NCI-H524 (cell line): ENCODE measurements at places on chromosomes 7 and 10.
A peak's percentile ranks its signal among the peaks of the same experiment; 100 is the strongest.

- DNase-seq: no peak
Observed at GRCh38 chr7:82631998-82632397, 188.4 kb upstream of the CACNA2D1 start.

- no peak for DNase-seq
Observed at GRCh38 chr7:2478800-2479199, 2.6 kb upstream of the GRIFIN start.

DNA sequence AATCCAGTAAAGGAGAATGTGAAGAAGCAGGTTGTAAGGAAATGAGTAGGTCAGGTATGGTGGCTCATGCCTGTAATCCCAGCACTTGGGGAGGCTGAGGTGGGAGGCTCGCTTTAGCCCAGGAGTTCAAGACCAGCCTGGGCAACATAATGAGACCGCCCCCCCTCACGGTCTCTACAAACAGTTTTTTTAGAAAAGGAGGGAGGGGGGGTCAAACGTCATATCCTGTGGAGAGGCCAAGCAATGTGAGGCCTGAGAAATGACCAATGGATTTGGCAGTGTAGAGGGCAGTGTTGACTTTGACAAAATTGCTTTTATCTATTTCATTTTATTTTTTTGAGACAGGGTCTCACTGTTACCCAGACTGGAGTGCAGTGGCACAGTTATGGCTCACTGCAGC is 2.3 kb upstream of the DNAJB12 start:
- DNase-seq: no peak

DNA sequence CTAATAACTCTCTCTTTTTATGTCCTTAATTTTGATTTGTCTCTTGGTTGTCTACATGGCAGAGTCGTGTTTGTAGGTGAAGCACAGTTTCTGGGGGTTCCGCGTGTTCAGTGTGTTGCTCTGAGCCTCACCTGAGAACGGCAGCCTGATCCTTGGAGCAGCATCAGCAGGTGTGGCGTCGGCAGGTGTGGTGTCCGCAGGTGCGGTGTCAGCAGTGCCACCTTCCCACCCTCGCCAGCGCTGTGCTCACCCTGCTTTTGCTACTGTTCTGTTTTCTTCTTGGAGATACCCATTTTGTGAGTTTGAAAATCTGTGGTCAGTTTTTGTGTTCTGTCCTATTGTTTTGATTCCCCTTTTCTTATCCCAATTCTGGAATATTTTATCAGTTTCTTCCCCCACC is 406.6 kb downstream of the GLRX3 start:
- no peak for DNase-seq

DNA sequence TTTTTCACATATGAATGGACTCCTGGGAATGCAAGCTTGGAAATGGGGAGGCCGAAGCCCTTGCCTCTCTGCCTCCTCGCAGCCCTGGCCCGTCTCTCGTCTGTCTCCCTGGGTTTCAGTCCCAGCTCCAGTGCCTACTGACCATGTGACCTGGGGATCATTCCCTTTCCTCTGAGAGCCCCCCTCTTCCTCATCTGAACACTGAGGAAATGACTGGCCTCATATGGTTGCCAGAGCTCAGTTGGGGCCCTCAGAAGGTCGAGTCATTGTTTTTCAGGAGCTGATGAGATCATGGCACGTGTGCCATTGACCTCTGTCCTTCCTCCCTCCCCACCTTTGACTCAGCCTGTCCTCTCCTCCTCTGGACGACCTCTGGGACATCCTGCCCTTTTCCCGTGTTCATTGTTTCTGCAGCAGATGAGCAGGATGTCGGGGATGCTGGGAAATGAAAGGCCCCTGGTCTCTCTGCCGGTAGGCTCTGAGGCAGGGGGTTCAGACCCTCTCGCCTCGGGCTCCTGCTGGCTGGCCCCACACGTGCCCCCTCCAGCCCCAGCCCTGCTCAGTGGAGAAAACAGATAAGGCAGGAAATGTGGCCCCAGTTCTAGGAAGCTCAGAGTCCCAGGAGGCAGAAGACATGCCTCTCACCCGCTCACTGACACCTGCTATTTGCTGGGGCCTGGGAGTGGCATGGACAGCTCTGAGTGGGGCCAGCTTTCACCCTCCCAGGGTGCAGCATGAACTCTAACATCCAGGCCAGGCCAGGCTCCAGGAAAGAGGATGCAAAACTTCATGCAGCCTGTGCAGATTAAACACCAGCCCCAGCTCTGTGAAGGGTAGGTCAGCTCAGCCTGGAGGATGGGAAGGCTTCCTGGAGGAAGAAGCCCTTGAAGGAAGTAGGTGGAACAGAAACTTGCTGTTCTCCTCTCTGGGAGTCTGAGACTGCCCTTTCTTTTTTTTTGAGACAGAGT is 8.3 kb upstream of the PPP1R35 start:
- no peak for DNase-seq

DNA sequence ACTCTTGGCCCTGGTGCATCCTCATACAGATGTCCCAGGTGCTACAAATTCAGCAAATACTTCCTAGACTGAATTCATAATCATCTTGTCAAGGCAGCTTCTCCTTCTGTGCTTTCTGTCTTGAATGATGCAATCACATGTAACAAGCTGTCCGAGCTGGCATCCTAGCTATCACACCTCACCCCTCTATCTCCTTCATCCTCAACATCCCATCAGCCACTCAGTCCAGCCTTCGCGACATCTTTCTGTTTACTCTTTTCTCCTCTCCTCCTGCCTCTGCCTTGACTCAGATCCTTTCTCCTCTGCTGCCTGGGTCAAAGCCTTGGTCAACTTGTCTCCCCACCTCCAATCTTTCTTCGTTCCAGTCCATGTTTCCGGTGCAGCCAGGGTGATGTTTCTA is 240.4 kb upstream of the CELF2 start:
- no peak for DNase-seq

GRCh38 chr7:14931511-14932215 is 29.1 kb upstream of the DGKB start:
- no peak for DNase-seq

DNA sequence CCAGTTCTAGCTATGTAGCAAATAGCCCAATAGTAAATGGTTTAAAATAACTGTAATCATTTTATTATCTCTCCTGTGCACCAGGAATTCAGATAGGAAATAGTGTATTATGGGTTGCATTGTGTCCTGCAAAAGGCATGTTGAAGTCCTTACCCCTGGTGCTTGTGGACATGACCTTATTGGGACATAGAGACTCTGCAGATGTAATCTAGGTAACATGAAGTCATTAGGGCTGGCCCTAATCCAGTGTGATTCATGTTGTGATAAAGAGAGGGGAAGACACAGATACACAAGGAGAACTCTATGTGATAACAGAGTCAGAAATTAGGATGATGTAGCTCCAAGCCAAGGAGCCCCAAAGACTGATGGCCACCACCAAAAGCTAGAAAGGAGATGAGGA is 462.8 kb downstream of the GALNT17 start:
- DNase-seq: no peak

DNA sequence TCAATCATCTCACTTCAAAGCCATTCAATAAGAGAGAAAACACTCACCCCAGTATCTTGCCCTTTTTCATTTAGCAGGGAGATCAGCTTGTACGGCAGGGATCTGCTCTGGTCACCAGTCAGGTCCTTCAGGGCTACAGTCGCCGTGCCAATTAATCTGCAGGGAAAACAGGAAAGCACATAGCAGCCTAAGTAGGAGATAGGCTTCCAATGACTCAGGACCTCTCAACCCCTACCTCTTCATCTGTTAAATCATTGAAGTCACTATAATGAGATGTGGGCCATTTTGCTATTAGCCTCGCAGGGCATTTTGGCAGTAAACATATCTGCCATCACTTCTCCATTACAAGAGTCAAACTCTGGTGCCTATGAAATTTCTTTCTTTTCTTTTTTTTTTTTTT is 50.8 kb downstream of the MYOF start:
- no peak for DNase-seq

DNA sequence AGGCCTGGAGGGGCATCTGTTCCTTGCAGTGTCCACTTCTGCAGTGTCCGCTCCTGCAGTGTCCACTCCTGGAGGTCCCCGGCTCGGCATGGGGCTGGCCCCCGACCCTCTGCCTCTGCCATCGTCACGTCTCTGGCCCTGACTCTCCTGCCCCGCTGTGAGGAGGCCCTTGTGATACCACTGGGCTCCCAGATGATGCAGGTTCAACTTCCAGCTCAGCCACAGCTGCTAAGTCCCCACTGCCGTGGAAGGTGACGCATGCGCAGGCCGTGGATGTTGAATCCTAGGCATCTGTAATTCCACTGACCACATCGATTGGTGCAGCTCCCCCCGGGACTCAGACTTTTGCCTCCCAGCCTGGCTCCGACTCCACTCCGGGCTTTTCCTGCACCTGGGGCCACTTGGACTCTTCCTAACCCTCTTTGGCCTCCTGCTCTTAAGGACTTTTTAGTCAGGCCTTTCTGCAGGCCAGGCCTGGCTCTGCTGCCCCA is 95.1 kb downstream of the GLRX3 start:
- no peak for DNase-seq

DNA sequence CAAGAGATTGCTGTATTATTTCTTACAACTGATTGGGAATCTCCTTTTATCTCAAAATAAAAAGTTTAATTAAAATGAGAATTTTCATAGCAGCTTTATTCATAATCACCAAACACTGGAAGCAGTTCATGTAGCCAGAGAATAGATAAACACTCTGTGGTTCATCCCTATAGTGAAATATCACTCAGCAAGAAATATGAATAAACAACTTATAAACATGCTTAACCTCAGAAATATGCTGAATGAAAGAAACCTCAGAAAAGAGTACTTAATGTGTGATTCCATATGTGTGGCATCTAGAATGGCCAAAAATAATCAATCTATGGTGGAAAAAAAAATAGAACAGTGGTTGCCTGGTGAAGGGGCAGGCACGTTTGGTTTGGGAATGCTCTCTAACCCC is 33.3 kb downstream of the MYO1G start:
- no peak for DNase-seq

DNA sequence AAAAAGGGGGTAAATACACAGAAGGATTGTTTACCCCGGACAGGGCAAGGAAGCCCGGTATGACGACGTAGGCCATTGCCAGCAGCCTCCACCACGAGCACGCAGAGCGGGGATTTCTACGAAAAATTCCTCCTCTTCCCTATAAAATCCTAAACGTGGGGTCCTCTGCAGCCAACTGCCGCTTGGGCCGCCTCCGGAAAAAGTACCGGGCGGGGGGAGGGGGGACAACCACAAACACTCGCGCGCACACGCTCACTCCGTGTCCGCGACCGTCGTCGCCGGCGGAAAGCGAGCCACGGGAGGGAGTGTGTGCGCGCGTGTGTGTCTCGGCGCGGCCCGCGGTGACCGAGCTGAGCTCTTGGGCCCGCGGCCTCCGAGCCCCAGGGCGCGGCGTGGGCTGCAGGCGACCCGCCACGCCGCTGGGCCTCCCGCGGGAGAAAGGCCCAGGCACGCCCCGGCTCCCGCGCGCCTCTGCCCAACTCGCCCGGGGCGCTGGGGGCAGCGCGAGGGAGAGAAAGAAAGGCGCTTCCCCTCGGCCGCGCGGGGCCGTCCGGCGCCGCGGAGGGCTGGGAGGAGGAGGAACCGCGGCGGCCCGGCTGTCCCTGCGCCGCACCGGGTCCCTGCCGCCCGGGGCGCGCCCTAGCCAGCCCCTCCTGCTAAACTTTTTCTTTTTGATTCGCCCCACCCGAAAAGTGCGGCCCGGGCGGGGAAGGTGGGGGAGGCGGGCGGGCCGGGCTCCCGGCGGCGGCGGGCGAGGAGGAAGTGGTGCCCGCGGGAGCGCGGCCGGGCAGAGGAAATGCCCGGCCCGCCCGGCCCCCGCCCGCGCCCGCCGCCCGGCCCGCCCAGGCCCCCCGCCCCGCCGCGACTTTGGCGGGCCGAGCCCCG is 1.5 kb downstream of the CTBP2 start:
- DNase-seq: no peak

- DNase-seq: no peak
Observed at GRCh38 chr7:30309842-30310435, 25.5 kb downstream of the ZNRF2 start.

DNA sequence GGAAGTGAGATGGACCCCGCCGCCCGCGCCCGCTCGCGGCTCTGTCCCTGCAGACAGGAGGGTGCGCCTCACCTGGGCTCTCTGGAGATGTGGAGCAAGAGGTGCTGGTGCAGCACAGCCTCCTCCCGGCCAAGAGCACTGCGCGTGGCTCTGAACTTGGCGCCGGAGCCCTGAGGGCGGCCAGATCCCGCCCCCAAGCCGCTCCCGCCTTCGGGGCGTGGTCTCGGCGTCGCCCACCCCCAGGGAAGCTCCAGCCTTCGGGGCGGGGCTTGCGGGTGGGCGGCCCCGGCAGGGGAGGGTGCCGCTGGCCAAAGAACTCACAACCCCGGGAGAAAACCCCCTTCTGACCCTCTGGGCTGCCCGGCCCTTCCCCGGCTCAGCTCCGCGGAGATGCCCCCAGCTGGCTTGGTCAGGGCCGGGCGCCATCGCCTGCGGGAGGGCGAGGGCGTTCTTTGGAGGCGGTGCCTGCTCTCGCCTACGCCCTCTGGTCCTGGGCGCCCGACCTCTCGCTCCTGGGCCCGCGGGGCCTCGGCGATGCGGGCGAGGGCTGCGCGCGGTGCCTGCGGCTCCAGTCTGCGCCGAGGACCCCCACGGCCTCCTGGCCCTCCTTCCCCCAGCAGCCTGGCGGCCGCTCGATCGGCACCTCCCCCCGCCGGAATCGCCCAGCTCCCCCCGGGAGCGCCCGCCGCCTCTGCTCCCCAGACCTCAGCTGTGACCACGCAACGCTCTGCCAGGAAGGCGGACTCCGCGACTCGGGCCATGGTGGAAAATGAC is at the start of gene ZNF488:
ZNF488 (minus strand) TSS at position 146 of the 774 bp plus-strand sequence. CDS start 15,464 bp downstream, outside the sequence.
- DNase-seq: peak; percentile 29

DNA sequence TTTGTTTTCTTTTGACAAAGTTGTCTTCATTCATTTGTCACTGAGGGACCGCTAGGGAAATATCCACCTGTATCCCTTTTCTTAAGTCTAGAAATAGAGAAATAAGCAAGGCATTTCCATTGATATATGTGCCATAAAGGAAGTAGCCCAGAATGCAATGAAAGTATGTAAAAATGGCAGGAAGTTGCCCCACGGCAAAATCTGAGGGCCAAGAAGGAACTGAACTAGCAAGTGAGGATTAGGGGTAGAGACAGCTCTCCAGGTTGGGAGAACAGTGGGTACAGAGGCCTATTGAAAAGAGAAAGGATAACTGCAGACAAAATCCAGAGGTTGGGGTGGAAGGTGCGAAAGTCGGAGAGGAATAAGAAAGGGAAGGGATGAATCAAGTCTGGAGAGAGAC is 56.6 kb upstream of the TOMM7 start:
- no peak for DNase-seq

- DNase-seq: no peak
Observed at GRCh38 chr7:151830121-151830830, 46.6 kb downstream of the PRKAG2 start.

GRCh38 chr10:121240011-121240410 is 358.2 kb downstream of the FGFR2 start:
- DNase-seq: no peak

- no peak for DNase-seq
Observed at GRCh38 chr10:127872011-127872761, 20.6 kb downstream of the CLRN3 start.

- peak; percentile 36 for DNase-seq
Observed at GRCh38 chr10:102431452-102432124, 786 bp downstream of the CUEDC2 start.

- no peak for DNase-seq
Observed at GRCh38 chr7:32881074-32881982, 10.2 kb downstream of the KBTBD2 start.
